ENCODE measurements at places on chromosomes 7 and 10.
A peak's percentile ranks its signal among the peaks of the same experiment; 100 is the strongest.

DNA sequence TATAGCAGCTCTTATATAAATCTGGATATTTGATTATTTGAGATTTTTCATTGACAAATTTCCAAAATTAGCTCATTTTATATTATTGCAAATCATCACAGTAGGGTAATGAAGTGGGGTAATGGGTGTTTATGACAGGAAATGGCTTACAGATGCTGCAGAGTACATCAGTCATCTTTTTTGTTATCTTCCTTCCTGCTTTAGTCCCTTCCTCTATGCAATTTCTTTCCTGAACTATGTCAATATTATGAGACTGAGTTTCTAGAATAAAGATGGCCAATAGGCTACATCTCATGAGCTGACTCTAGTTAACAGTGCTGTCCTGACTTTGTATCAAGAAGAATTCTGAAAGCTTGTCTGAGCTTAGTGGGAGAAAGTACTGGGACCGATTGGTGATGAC, 244.5 kb downstream of the XPNPEP1 start:
- no peak for DNase-seq

GRCh38 chr7:90298145-90299038, 22.7 kb downstream of the FAM237B start:
- DNase-seq: no peak

DNA sequence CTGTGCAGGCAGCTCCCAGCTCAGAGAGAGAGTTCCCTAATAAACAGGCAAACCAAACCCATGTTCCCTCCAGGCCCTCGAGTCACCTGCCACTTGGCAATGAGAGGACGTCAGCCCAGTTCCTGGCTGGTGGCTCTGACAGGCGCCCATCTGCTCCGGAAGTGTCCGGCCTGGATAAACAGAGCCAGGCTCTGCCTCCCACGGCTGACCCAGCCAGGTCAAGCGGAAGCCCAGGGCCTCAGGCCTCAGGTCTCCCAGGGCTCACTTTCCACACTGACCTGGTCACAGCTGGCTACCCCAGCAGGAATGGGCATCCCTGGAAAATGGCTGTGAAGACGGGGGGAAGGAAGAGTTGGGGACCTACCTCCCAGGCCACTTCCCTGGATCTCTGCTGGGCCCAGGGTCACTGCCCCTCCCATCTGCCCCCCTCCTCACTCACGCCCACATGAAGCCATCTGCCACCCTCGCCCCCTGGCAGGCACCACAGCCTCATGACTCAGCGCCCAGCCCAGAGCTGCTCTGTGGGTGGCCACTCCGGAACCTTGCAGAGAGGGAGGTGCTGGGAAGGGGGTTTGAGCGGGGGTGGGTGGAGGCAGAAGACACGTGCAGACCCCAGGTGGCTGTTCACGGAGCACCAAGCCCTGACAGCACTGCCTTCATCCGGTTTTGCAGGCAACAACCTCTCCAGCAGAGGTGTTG, 37.4 kb upstream of the DUSP5 start:
- DNase-seq: peak; percentile 56

GRCh38 chr10:119454990-119455389, 87.5 kb downstream of the RGS10 start:
- no peak for DNase-seq

GRCh38 chr7:6623589-6624245, 8.3 kb downstream of the ZNF853 start:
- no peak for DNase-seq

DNA sequence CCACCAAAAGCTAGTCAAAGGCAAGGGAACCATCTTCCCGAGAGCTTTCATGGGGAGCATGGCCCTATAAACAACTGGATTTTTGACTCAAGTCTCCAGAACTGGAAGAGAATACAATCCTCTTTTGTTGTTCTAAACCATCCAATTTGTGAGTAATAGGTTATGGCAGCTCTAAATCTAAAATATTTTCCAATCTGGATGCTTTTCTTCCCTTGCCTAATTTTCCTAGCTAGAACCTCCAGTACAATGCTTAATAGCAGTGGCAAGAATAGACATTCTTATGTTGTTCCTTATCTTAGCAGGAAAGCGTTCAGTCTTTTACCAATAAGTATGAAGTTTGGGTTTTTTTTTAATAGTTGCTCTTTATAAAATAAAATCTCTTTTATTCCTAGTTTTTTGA, 66.7 kb downstream of the AKR1E2 start:
- DNase-seq: no peak

- no peak for DNase-seq
Measured at GRCh38 chr7:49718760-49719159, 54.7 kb upstream of the VWC2 start.

DNA sequence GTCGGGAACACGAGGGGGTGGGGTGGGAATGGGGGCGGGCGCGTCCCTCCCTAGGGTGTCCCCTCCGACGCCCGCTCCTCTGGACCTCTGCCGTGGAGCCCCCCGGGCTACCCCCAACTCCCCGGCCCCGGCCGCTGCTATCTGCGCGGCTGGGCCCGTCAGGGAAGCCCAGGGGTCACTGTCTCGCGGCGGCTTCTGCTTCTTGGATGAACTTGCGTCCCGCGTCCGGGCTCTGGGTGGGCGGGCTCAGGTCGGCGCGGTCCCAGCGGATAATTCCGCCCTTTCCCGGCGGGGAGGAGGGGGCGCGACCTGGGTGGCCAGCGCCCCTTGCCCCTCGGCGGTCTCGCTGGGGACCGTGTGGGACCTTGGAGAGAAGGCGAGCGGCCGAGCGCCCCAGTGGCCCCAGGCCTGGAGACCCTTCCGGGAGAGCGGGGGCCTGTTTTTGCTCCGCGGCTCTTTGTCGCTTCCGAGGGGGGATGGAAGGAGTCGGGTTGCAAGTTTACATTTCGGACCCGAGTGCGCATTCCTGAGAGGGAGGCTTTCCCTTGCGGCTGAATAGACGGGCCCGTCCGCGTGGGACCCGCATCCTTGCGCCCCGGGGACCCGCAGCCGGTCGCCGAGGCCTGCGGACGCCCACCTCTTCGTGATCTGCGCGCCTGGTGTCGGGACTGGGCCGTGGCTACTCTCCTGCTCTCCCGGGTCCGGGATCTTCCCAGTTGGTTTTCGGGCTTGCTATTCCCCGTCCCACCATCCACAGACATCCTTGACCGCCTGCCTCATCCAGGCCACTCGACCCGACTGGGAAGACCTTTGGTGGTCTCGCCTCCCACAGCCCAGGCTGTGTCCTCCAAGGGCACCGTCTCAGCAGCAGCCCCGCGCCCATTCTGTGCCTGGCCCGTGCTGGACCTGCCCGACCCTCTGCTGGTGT, 812 bp downstream of the DOCK1 start:
- DNase-seq: no peak

DNA sequence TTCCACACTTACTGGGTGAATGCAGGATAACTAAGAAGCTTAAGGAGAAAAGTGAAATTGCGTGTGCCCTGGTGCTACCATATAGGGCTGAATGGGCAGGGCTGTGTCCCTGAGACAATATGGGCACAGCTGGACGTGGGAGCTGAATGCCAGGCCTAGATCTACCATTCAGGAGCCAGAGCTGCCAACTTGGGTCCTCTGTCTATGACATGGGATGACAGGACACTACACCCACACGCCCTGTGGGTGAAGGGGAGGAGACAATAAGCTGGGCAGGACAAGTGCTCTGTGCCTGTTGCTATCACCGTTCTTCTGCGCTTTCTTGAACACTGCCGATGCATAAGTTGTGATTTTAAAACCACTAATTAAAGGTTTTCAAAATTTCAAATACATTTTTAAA, 293.9 kb downstream of the TNS3 start:
- DNase-seq: no peak

- no peak for DNase-seq
Measured at GRCh38 chr7:133858311-133858710, 268.8 kb upstream of the LRGUK start.

DNA sequence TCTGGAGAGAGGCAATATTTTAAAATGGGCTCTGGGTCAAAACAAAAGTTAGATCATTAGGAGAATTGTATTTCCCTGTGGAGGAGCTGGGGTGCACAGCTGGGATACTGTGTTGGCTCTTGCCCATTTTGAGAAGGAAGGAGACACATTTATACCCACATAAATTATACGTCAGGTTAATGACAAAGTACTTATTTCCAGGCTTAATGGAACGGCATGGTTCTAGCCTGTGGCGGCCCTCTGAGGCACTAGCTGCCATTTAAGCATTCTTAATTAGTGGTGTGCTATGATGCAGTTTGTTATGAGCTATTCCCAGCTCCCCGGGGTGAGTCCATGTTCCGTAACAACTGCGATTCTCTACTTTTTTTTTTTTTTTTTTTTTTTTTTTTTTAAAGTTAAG, 193.5 kb downstream of the SEC23IP start:
- no peak for DNase-seq

GRCh38 chr10:98318861-98319260, 50.9 kb upstream of the LOXL4 start:
- DNase-seq: no peak

- DNase-seq: no peak
Measured at GRCh38 chr10:56222237-56222636, 138.8 kb downstream of the ZWINT start.

DNA sequence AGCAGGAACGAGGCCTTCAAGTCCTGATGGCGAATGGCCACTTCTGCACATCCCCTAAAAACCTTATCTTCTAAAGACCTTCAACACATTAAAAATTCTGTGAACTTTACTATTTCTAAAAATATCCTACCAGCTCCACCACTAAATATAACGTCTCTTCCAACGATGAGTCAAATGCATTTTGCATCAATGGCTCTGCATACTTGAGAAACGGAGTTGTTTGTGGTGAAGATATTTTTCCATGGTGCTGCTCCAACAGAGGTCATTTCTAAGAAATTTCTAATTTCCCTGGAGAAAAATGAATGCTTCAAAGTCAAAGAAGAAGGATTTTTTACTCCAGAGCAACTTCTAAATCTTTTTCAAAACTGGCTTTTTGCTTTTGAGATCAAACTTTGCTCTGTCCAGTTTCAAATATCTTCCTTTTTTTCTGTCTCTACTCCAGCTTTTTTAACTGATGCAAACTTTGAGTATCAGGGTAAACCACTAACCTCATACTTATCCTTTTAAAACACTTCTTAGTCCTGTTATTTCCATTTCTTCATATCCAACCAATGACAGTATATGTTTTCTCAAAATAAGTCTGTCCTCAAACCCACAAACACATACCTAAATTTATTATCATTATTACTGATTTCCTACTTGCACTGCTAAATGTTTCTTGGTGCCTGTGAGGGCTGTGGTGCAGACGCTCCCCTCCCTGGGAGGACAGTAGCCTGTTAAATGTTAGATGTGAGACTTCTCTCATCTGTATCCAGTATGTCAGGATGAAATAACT, 258.1 kb downstream of the KLF6 start:
- no peak for DNase-seq

DNA sequence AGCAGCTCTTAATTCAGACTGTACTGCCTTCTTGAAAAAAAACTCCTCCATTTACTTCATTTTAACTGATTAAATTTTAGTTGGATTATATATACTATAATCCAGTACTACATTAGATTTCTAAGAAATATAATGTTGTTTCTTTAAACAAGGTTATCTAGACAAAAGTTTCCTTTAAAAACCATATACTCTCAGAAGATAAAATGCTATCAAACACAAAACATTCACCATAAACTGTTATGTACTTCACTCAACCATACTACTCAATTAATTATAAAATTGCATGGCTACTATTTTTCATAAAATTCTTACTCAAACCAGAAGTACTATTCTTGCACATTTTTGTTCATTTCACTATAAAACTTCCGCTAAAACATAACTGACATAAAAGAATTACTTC, 12.7 kb downstream of the GPR22 start:
- no peak for DNase-seq

GRCh38 chr7:106566196-106566595, 94.8 kb downstream of the CCDC71L start:
- DNase-seq: no peak

DNA sequence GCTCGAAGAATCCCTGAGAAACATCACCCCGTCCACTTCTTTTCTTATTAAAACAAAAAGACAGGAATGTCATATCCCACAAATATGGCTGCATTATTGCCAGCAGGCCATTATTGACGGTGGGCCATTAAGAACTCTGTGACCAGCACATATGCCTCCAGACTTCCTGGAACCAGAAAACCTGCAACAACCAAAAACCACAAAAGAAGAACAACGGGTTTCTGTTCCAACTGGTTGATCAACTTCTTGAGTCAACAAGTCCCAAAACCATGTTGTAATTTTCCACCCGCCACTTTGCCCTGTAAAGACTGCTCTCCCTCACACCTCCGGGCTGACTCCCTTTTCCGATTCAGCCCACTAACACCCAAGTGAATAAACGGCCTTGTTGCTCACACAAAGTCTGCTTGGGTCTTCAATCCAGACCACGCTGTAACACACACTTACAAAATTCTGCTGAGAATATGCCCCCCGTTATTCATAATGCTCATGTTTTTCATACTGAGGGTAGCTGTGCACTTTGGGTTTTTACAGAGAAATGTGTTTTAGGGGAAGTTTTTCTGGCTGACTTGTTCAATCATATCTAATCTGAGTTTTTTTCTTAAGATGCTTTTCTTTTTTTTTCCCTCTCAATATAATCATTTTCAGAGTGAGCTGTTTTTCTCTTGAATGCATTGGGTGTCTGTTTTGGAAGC, 20.7 kb downstream of the ZNF107 start:
- no peak for DNase-seq

DNA sequence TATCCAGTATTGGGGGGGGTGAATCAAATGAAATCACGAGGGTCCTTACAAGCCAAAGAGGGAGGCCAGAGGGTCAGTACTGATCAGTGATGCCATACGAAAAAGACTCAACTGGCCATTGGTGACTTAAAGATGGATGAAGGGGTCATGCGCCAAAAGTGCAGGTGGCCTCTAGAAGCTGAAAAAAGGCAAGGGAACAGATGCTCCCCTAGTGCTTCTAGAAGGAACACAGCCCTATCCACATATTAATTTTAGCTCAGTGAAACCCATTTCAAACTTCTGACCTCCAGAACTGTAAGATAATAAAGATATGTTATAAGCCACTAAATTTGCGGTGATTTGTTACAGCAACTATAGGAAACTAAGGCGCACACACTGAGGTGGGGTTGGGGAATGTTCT, 62.5 kb downstream of the ABI1 start:
- DNase-seq: no peak

DNA sequence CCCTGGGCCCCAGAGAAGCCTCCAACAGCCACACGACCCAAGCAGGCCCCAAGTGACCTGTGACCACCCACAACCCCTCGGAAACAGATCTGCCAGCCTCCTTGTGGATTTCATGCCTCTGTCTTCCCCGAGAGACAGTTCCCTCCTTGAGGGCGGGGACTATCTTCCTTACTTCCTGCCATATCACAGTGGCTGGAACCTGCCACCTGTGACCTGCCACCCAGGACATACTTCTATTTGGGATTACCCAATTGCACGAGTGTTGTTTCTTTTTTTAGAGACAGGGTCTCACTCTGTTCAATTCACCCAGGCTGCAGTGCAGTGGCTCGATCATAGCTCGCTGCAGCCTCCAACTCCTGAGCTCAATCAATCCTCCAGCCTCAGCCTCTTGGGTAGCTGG, 25.9 kb downstream of the TNRC18 start:
- DNase-seq: no peak

GRCh38 chr7:137801003-137801402, 45.8 kb downstream of the DGKI start:
- DNase-seq: no peak

- no peak for DNase-seq
Measured at GRCh38 chr10:132392811-132393694, 3.9 kb upstream of the PWWP2B start.

GRCh38 chr10:95474228-95475002, 86.8 kb downstream of the SORBS1 start:
- DNase-seq: no peak
